GM04503 (cell line): ENCODE measurements at places on chromosomes 11 and 22.

- no peak for DNase-seq
Measured at GRCh38 chr11:47626234-47626633, 16.1 kb downstream of the MTCH2 start.

DNA sequence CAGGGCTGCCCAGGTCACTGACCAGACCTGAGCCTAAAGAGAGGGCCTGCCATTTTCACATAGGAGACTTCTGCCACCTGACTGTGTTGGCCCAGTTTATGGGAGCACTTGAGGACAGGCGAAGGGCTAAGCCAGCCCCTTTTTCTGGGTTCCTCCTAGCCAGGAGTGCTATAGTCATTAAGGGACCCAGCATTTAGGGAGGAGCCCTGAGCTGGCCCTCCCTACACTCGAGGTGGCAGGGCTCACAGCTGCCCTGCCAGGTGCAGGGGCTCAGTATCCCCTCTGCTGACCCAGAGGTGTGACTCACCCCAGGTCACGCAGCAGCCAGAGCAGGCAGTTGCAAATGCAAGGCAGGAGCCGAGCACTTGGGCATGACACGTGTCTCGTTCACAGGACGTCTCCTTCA lies 86.3 kb upstream of the CRYBB3 start:
- no peak for DNase-seq

- no peak for DNase-seq
Measured at GRCh38 chr22:19187716-19188563, 9.4 kb upstream of the SLC25A1 start.

- DNase-seq, result no peak
Measured at GRCh38 chr11:75289511-75289760, 48.9 kb downstream of the TPBGL start.

DNA sequence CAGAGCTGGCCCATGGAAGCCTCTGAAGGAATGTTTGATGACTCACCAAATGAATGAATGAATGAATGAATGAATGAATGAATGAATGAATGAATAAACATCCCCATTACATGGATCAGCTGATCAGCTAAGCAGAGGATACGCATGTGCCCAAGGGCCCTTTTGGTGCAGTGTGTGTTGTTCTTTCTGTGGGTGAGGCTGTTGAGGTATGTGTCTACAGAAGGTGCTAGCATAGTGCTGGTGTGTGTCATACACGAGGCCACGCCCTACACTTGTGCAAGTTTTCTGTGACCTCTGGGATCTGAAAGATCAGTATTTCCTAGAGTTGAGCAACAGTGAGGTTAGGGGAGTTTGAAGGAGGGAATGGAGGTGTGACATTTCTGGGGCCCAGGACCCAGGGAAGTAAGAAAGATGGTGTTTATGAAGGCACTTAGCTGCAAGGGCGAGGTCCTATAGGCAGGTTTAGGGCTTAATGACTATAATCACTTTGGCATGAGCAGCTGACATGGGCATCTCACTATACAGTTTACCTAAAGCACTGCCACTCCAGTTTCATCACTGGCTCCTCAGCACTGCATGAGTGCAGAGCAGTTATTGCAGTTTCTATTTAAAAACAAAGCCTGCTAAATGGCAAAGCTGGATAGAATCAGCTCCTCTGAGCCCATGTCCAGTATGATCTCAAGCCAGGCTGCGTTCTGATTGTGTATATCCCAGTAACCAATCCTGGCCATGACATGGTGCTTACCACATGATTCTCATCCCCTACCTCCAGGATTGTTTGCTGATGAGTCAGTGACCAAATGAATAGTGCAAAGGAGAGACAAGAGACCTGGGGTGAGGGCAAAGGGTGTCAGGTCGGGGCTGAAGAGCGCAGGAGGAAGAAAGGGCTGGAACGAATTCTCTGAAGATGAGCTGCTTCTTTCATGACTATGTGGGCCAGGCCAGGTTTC lies 36.4 kb upstream of the E2F8 start:
- DNase-seq, result no peak

GRCh38 chr11:131951121-131951520 lies 580.7 kb downstream of the NTM start:
- no peak for DNase-seq

GRCh38 chr11:125264100-125265022 lies 99.8 kb downstream of the PKNOX2 start:
- DNase-seq, result no peak

GRCh38 chr11:78295991-78296930 lies 107.5 kb downstream of the USP35 start:
- no peak for DNase-seq
